AG08395 (cell line): ENCODE measurements at places on chromosomes 5 and 9.
A peak's percentile ranks its signal among the peaks of the same experiment; 100 is the strongest.

DNA sequence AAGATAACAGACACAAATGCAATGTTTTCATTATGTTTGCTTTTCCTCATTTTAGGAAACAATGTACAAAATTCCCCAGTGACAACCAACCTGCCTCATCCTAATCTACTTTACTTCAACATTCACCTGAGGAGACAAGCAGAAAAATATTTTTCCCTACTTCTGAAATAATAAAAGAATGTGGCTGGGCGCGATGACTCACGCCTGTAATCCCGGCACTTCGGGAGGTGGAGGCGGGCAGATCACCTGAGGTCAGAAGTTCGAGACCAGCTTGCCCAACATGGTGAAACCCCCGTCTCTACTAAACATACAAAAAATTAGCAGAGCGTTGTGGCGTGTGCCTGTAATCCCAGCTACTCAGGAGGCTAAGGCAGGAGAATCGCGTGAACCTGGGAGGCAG is 36.9 kb downstream of the MYO10 start:
- no peak for DNase-seq

DNA sequence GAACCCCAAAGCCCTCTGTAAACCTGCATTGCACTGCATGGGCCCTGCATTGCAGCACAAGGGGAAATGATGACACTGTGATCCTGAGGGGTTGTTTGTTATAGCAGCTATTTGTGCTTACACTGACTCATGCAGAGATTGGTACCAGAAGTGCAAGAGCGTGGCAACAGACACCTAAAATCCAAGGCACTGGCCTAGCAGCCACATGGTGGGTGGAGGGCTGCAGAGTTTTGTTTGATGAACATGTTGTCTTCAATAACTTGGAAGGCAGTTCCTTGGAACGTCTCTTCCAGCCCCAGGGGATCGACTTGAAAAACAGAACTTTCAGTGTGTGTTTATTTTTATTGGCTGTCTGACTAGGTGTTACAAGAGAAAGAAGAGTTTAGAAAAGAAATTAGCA is 14.5 kb downstream of the FCN2 start:
- no peak for DNase-seq

DNA sequence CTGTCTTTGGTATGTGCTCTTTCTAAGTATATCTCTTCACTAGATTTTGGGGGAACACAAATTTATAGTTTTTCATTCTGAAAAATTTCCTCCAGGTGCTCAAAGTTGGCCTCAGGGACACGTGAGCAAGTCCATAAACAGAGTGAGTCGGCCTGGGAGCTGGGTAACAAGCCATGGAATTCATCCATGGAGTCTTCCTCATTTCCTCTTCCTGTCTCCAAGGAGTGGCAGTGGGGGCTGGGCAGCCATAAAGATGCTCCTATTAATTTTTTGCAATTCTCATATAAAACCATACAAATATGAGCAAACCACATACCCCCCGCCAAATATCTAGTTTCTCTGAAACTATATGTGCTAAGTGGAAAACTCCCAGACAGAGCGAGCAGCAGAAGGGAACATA is 136.6 kb upstream of the OTULINL start:
- DNase-seq = peak; percentile 35

GRCh38 chr5:122586351-122586750 is 188.5 kb upstream of the SNX2 start:
- DNase-seq = peak; percentile 23

GRCh38 chr5:73740274-73740790 is 114.3 kb downstream of the ARHGEF28 start:
- DNase-seq = no peak

DNA sequence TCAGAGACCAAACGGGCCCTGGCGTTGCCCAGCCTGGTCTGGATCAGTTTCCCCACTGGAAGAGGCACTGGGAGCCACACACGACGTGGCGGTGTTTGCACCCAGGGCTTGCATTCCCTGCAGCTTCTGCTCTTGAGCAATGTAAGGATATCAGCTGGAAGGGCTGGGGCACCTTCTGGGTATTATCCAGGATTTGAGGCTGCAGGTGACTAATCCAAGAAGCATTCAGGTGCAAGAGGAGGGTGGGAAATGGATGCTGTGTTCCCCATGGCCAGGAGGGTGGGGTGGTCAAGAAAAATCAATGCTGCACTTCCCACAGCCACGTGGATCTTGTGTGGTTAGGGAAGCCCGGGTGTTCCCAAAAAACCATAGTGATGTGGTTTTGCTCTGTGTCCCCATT is 430.9 kb downstream of the IRX2 start:
- DNase-seq = no peak

DNA sequence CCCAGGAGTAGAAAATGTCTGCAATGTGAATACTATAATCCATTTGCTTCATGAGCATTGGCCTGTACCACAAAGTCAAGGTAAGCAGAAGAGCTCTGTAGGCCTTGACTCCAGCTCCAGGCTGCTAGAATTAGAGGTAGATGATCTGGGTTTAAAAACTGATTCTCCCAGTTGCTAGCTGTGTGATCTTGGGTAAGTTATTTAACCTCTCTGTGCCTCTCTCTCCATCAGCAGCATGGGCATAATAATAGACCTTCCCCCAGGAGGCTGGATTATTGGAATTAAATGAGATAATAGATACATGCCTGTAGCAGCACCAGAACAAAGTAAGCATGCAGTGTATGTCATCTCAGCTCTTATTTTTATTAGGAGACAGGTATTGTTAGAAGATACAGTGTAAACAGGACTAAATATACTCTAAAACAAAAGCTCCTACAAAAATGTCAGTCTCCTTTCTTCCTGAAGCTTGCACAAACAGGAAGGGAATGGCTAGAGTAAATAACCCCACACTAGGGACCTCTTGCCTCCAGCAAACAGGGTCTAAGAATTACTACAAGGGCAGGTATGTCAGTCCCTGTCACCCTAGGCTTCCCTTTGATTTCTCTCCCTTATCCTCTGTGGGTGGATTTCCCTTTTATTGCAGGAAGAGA is 57.5 kb downstream of the PSAT1 start:
- no peak for DNase-seq

- no peak for DNase-seq
Measured at GRCh38 chr5:13356226-13356625, 588.3 kb downstream of the DNAH5 start.

GRCh38 chr5:42520957-42521356 is 97.7 kb downstream of the GHR start:
- no peak for DNase-seq
